ENCODE measurements at places on chromosomes 3 and 15.

GRCh38 chr15:83396101-83396500, 51.0 kb upstream of the SH3GL3 start:
- DNase-seq: no peak

DNA sequence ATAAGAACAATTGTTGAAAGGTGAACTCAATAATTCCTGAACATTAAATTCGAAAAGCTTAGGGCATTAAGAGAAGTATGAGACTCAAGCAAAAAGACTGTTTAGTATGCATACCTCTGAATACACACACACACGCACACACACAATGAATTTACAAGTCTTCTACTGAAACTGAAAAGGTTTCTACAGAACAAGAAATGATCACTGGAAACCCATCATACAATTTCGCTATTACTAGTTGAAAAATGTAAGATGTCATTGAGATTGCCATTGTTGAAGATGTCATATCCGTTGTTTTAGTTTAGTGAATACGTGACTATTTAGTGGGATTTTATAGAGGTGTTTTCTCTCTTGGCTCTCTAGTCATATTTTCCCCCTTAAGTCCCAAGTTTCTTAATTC, 106.8 kb downstream of the FOXB1 start:
- no peak for DNase-seq

GRCh38 chr3:53555068-53555588, 60.7 kb downstream of the CACNA1D start:
- no peak for DNase-seq

DNA sequence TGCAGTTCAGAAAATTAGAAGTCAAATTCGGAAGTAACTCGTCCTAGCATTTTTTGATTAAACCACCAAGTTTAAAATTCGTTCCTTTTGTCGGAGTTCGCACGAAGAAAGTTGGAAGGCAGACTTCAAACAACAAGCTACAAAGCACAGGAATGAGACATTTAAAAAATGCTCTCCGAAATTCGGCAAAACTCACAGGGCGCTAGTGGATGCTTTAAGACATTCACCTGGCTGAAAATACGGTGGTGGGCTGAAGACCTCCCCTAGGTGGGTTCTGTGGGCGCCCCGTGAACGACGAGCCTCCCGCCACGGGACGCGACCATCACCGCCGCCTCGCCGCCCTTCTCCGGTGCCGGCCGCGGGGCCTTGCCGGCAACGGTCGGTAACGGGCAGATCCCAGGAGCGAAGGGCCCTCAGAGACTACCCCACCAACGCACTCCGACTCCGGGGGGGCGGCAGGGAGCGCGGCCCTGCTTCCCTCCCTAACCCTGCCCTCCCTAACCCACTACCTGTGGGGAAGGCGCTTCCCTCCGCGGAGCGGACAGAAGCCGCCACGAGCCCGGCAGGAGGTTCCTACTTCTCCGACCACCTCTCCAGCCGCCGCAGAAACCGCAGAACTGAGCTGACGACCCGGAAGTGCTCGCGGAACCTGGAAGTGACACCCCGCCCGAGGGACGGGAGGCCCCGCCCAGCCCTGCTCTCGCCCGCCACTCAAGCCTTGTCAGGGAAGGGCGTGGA, at the start of gene GTF2A2:
Gene GTF2A2 (minus strand): TSS at position 619 of the 738 bp plus-strand sequence. CDS start 5,238 bp downstream, outside the sequence.
- DNase-seq: peak; percentile 93

DNA sequence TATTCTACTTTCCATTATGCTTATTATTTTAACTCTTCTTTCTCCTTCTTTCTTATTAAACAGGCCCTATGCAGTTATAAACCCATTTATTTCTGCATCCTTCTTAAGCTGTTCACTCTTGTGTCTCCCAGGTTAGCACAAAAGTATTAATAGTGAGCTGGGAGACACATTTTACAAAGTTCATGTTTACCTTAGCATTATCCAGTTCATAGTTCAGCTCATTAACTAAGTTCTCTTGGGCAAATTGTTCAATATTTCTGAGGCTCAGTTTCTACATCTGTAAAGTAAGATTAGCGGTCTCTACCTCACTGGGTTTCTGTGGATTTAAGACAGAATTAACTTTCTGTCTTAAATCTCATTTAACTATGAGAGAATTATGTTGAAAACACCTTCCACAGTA, 31.2 kb upstream of the UMPS start:
- no peak for DNase-seq
